ENCODE measurements at places on chromosomes 7 and 10.

DNA sequence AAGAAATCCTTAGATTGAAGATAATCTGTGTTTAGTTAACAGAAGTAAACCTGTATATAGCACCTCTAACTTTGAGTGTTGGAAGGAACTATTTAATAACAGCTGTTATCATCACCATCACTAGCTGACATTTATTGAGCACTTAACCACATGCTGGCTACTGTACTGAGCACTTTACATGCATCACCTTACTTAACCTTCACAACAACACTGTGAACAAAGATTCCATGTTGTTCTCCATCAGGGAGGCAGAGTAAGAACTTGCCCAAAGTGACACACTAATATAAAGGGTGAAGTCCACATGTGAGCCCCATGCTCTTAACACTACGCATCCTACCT, 182.2 kb downstream of the ST7 start:
- DNase-seq, result no peak

GRCh38 chr10:89352802-89353201, 25.0 kb downstream of the IFIT3 start:
- no peak for DNase-seq

GRCh38 chr10:62903828-62904227, 87.7 kb upstream of the EGR2 start:
- DNase-seq, result peak; percentile 20

DNA sequence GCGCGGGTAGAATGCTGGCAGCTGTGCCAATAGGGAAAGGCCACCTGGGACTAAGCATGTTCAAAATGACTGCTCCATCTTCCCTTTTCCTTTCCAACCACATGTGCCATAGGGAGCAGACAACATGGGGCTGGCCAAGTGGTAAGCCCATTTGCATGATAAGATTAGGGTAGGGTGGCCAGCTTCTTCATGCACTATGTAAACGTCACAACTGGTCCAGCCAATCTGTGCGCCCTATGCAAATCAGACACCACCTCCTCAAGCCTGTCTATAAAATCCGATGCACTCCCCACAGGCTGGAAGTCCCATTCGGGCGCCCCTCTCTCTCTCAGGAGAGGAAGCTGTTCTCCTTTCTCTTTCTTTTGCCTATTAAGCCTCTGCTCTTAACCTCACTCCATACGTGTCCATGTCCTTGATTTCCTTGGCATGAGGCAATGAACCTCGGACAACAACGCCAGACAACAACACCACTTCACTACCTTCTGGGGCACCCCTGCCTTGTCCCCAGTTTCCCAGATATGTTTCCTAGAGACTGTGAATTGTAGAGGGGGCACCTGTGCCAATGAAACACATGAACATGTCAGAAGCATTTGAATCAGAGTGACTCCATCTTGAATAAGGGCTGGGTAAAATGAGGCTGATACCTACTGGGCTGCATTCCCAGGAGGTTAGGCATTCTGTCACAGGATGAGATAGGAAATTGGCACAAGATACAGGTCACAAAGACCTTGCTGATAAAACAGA, 19.1 kb upstream of the EXOC6 start:
- peak; percentile 73 for DNase-seq

- no peak for DNase-seq
These were observed 71.4 kb upstream of the SHH start for GRCh38 chr7:155883491-155884224.

GRCh38 chr10:70461397-70462348, 16.9 kb upstream of the PALD1 start:
- peak; percentile 79 for DNase-seq

GRCh38 chr10:21452203-21452602, 73.3 kb downstream of the SKIDA1 start:
- DNase-seq, result no peak

GRCh38 chr10:21530168-21530567, 3.9 kb upstream of the MLLT10 start:
- no peak for DNase-seq

GRCh38 chr7:159212226-159212625, 67.6 kb upstream of the VIPR2 start:
- DNase-seq, result no peak

DNA sequence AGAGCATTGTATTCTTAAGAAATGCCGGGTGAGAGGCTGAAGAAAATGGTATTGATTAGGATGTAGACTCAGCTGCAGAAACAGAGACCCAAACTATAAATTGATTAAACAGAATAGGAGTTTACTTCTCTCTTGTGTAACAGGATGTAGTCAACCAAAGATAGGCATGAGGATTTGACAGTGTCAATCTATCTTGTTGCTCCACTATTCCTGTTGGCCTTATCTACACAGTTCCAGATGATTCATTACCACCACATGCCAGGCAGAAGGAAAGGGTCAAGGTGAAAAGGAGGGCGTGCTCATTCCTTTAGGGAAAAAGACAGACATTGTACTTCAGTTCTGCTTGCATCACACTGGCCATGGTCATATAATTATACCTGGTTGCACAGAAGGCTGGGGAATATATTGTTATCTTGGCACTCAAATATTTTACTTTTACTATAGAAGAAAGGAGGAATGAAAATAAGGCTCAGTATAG, 11.9 kb upstream of the DMTF1 start:
- DNase-seq, result no peak

GRCh38 chr10:109174526-109174925, 748.8 kb downstream of the XPNPEP1 start:
- DNase-seq, result no peak

DNA sequence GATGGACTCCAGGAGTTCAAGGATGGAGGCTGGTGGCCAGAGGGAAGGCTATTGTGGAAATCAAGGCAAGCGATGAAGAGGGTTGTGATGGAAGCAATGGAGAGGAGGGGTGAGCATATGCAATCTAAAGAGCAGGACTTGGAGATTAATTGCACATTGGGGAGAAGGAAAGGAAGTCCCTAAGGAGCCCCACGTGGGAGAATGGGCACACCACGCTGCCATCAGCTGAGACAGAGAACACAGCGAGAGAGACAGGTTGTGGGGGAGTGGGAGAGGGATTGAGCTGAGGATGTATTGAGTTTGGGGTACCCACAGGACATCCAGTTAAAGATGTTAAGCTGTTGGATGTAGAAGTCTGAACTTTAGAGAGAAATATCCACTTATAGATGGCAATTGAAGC, 73.6 kb downstream of the TMEM178B start:
- no peak for DNase-seq

DNA sequence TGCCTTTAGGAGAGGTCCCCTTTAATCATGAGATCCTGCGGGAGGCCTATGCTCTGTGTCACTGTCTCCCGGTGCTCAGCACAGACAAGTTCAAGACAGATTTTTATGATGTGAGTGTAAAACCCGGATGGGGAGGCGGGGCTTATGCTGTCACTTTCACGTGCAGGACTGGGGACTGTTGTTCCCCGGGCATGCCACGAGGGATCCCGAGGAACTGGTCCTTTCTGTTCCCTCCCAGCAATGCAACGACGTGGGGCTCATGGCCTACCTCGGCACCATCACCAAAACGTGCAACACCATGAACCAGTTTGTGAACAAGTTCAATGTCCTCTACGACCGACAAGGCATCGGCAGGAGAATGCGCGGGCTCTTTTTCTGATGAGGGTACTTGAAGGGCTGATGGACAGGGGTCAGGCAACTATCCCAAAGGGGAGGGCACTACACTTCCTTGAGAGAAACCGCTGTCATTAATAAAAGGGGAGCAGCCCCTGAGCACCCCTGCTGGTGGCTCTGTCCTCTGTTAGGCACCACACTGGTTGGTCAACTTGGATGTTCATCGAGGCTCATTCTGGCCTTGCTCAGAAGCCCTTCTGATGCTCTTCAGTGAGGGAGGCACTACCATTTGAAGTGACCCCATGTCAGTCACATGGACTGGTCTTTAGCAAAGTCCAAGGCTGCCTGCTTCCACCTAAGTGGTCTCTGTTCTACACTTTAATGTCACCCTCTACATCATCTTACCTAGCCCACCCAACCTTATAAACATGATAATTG, 2.8 kb downstream of the COPS6 start:
- no peak for DNase-seq

GRCh38 chr7:66379542-66380160, 174.5 kb downstream of the TPST1 start:
- no peak for DNase-seq

DNA sequence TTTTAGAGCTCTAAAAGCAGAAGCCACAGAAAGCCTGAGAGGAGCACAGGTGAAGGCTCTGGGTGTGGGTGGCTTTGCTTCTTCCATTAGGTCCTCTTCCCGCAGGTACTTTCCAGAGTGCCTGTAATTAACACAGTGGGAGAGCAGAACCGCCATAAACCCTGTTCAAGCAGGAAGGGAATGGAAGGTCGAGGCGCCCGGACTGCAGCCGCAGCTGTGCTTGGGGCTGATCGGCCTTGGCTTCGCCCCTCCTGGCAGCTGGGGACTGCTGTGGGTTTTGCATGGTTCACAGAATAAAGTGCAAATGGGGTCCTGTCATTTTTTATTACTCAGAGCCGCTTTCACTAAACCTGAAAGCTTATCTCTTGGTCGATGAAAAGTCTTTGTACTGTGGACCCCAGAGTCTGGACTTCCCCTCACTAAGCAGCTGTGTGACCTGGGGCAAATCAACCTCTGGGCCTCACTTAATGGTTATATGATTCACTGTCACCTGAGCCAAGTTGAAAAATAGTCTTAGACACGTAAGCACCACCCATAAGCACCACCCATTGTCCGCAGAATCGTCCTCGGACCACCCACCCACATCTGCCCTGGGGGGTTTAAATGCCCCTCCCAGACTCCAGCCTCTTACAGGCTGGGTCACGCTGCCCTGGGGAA, 100.9 kb downstream of the XRCC2 start:
- no peak for DNase-seq

DNA sequence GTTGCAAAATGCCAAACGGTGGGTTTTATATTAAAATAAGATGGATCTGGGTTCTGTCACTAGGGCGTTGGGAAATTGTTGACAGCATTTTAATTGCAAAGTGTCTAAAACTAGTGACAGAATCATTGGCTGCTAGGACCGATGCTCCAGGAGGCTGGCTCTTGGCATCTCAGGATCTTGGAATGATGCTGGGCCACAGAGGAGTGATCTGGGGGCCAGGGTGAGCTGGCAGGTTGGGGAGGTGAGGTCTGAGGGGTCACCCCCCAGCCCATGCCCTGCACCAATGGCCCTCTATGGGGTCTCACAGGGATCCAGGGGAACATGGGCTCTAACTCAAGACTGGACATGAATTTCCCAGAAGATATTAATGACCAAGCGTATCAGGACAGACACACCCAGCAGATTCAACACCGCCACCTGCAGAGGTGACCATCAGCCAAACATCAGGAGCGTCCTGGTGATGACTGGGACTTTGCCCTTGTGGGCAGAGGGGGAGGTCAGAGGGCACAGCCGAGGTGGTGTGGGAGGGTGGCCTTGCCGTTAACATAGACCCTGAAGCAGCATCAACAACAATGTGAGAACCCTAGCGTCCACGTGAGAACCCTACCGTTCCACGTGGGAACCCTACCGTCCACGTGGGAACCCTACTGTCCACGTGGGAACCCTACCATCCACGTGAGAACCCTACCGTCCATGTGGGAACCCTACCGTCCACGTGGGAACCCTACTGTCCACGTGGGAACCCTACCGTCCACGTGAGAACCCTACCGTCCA, 89.0 kb upstream of the PPP2R2D start:
- no peak for DNase-seq

DNA sequence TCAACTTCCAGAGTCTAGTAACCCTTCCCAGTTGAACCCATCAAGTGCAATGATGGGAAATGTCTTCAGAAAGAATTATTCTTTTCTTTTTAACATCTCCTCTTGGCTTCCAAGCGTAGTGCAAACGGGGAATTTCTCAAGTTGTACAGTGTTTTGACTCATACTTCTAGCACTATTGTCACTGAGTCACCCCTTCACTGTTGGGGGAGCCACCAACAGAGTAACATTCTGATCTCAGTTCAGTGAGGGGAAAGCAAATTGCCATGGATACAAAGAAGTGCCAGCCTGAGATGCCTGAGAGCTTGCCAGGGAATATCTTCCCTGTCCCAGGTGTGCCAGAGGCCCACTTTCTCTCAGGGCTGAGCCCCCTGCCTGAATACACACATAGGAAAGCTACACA, 31.0 kb downstream of the CYP3A5 start:
- DNase-seq, result no peak

Measured in adrenal gland (tissue), 19 donors.